ENCODE measurements at places on chromosomes 11 and 22.
A peak's percentile ranks its signal among the peaks of the same experiment; 100 is the strongest.

- DNase-seq: peak; percentile 90
Measured at GRCh38 chr22:21652010-21652546, 10.0 kb downstream of the SDF2L1 start.

GRCh38 chr22:40648386-40648785, 11.9 kb upstream of the MRTFA start:
- no peak for DNase-seq

DNA sequence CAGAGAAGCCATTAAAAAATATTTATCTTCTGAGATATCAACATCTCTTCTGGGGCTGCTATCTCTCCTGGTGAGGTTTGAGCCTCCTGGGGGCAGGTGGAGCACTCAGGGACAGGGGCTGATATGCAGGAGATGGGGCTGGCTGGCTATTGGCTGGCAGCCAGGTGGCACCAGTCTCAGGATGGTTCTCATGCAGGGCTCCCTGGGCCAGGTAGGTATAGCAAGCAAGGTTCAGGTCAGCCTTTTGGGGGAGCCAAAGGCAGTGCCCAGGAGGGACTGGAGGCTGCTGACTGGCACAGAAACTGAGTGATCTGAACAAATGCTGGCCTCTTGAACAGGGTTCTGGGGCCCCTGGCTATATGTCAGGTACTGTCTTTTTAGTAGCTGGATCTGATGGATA, 29.7 kb upstream of the EMSY start:
- no peak for DNase-seq

DNA sequence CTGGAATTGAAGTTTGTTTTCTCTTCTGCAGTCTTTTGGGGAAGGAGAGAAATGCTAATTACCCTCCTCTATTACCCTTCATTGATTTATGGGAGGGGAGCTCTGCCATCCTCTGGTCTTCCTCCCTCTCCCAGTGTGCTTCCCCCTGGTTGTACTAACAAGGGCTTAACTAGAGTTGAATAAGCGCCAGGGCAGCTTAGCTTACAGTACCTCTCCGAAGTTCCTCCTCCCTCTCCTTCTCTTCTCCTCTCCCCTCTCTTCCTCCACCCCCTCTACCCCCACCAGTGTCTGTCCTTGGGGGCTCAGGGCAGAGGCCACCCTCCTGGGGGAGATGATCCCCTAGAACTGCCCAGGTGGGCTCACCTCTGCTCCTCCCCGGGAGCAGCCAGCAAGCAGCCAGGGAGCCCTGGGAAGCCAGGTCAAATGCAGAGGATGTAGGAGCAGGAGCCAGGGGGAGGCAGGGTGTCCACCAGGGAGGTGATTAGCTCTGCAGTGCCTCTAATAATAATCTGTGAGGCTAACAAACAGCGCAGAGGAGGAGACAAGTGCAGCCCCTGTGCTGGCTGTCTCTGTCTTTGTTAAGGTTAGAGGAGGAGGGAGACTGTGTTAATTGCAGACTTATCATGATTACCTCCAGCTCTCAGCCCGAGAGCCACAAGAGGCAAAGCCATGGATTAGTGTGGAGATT, 191.6 kb upstream of the CADM1 start:
- DNase-seq: no peak

- DNase-seq: no peak
Measured at GRCh38 chr11:1839204-1839923, 583 bp downstream of the TNNI2 start.
